ENCODE measurements at places on chromosomes 6 and 20.

DNA sequence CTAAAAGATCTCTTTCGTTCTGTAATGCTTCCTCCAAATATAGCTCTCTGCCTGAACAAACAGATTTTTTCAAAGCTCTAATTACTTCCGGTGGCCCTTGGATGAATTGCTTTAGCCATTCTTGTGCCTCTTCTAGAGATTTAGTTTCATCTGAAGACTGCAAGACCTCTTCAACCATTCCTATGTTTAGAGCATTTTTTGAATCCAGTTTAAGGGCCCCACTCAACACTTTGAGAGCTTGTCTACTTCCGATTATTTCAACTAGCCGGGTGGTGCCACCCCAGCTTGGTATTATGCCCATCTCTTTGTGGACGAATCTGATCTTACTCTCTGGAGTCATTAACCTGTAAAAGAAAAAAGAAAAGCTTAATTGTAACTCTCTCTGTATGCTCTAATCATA is 23.3 kb downstream of the RNF146 start:
- DNase-seq = no peak

GRCh38 chr6:46505693-46506512 is 14.7 kb upstream of the RCAN2 start:
- no peak for DNase-seq

- DNase-seq = no peak
These were observed 104.1 kb downstream of the TCP11 start for GRCh38 chr6:35036828-35037663.

DNA sequence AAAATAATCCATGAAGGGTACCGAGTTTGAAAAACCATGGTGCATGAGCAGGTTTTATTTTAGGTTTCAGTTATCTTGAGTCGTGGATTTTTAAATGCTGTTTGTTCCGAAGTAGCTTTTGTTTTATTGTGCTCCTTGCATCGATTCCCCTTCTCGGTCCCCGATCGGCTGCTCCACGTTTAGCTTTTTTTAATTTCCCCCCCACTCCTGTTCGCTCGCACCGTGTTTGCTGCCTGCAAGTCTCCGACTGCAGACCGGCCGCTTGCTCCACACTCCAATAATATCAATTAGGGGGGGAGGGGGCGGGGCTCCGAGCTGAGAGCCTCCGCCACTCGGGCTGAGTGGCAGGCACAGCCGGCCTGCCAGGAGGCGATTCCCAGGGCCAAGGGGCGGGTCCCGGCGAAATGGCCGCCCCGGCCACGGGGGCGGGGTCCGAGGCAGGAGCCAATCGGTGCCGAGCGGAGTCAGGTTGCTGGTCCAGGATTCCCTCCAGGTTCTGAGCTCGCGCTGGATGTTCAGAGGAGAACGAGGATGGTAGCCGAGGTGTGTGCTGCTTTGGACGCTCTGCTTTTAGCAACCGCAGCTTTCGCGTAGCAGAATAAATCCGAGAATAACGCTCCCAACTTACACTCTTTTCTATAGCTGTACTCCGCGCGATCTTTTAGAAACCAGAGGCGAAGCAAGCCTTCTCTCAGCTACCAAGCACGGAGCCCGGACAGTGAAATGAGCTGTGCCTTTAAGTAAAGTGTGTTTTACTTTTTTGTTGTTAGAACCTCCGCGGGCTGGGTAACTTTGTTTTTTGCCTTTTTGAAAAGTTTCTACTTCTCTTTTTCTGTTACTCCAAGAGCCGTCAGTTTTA is at the start of gene EPHA7:
Gene EPHA7 (minus strand): TSS at position 256 of the 859 bp plus-strand sequence. CDS start 218 bp downstream, at position 38.
- peak; percentile 84 for DNase-seq

GRCh38 chr6:134249239-134249758 is 68.6 kb downstream of the SGK1 start:
- no peak for DNase-seq

DNA sequence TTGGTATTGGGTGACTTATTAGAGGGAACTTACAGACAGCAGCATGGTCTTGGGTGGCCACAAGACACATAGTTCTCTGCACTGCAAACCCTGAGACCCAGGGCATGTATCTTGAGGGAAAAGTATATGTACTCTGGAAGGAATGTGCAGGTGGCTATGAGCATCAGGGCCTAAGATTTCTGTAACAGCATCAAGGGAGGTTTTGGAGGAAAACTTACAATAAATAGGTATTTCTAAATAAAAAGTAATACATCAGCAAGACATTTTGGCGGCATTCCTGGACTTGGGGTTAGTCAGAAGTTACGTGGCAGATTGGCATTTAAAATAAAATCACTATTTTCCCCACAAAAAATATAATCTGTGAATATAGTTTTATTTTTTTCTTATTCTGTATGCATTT is 8.0 kb upstream of the STX7 start:
- no peak for DNase-seq

GRCh38 chr20:57580478-57581201 is 19.7 kb downstream of the PCK1 start:
- DNase-seq = no peak

DNA sequence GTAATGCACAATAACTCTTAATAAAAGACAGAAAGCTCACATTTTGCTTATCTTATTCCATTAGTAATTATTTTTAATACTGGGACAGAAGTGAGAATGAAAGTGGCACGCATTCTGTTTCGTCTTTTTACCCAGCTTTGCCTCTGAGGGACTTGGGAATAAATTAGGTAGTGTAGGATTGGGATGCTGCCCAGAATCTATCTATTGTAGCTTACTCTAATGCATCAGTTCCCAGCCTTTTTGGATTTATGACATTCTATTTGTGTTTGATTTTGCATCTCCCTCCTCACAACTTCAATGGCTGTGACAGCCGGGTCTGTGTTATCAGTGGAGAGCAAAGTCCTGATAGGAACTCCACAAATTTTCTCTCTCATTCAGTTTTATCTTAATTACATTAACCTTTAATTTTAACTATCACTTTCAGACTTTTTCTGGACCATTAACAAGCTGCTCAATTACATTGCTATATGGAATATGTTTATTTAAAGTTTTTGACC is 62.9 kb upstream of the TULP4 start:
- no peak for DNase-seq

GRCh38 chr6:158330016-158330415 is 17.8 kb downstream of the TULP4 start:
- no peak for DNase-seq

DNA sequence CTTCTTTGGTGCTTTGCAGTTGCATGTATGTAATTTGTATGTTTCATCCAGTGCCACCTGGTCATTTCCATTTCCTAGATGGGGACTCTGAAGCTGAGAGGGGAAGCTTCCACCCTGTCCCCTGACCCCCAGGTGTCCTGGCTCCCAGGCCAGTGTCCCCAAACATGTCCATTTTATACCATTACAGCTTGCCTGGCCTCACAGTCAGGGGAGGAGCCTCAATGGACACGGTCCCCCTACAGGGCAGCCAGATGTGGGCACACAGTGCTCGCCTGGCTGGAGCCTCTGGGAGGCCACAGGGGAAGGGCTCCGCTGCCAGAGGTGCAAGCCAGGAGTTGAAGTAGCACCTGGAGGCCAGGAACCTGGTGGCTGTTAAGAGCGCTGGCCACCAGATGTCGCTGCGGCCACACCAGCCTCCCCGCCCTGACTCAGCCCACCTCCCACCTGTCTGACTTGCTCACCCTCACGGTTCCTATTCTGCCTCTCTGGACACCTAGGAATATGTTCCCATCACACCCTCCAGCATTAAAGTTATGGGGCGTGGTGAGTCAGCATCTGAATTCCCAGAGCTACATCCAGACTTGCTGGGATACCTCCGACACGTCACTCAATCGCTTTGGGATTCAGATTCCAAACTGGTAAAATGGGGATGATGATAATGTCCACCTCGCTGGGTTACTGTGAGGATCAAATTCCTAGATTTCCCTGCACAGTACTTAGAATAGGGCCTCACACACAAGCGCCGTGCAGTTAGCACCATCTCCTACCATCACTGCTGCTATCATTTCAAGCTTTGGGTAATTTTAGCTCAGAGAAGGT is 107.4 kb downstream of the SULF2 start:
- DNase-seq = peak; percentile 88

GRCh38 chr6:26234421-26235301 is 130.3 kb upstream of the BTN3A2 start:
- DNase-seq = peak; percentile 69

DNA sequence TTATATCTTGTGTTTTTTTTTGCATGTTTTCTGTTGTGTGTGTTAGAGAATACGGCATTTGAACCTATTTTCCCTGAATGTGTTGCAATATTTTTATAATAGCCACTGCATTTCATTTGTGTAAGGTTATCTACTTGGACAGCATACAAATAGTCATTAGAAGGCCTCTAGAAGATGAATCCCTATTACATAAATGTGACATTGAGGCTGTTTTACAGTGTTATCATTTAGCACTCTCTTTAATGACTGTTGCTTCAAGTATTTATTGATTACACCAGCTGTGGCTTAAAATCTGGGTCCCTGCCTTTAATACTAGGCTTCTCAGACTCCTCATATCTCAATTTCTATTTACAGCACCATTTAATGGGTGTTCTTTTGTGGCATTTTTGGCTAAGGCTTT is 465.8 kb downstream of the FRK start:
- no peak for DNase-seq

DNA sequence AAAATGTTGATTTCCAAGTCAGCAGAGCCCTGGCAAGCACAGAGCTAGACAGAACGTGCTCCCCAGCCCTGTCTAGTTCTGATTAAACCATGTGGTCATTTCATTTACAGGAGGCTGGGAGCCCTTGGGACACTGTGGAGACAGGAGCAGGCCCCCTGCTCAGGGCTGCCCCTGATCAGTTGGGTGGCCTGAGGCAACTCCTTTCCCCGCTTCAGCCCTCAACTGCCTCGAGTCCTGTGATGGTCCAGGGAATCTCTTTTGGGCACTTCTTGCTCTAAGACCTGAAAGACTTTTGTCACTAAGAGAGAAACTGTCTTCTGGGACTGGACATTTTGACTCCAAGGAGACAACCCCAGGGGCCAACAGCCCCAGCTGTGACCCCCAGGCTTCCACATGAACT is 13.5 kb downstream of the DYNLRB1 start:
- no peak for DNase-seq

DNA sequence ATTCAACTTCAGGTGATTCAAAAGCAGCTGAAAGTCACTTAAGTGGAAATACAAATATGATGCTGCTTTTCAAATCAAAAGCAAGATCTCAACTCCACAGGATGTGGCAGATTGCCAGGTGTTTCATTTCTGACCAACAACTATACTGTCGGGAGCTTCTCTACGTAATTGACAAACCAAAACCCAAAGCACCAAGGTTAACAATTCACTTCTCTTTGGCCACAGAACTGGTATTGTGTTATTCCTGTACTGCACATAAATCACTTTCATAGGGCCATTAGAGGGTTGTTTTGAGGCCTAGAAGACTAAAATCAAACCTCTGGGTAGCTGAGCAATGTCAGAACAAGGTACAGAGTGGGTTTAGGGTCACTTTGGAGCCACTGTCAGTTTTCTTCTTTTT is 169.7 kb downstream of the HAO1 start:
- no peak for DNase-seq

DNA sequence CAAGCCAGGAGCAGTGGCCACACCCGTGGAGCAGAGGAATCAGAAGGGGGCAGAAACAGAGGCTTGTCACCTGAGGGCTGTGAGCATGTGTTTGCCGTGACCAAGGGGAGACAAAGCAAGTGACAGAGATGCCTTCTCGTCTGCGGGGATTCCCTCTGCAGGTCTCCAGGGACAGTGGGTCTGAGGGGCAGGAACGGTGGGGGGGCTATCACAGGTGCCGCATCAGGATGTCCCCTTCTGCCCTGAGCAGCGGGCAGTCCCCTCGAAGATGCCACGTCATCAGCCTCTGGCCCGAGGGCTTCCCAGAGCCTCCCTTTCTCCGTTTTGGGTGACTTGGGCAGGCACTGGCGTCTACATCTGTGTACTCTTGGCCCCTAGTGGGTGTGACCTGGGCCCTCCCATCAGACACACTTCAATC is 338.7 kb downstream of the PREX1 start:
- peak; percentile 58 for DNase-seq

- peak; percentile 9 for DNase-seq
These were observed 118.5 kb downstream of the SYCP2 start for GRCh38 chr20:59814840-59815340.

DNA sequence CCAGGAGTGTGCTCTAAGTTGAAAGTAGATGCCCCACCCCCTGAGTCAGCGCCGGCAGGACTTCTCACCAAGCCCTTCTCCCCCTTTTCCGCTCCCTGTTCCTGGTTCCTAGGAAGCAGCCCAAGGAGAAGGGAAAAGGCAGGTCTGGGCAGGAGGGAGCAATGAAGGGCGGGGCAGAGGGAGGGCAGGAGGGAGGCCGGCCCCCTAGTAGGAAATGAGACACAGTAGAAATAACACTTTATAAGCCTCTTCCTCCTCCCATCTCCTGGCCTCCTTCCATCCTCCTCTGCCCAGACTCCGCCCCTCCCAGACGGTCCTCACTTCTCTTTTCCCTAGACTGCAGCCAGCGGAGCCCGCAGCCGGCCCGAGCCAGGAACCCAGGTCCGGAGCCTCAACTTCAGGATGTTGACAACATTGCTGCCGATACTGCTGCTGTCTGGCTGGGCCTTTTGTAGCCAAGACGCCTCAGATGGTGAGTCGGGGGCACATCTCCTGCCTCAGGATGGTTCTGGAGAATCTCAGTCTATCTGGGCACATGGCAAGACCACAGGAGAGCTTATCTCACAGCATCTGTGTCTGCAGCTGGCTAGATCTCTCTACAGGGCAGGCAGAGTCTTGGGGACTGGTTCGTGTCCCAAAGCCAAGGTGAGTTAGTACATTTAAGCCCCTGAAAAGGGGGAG is at the start of gene PROCR:
Gene PROCR (plus strand): TSS at position 320 of the 681 bp plus-strand sequence. CDS start 83 bp downstream, at position 403.
- peak; percentile 63 for DNase-seq

GRCh38 chr6:21870076-21870730 is 276.7 kb downstream of the SOX4 start:
- no peak for DNase-seq

DNA sequence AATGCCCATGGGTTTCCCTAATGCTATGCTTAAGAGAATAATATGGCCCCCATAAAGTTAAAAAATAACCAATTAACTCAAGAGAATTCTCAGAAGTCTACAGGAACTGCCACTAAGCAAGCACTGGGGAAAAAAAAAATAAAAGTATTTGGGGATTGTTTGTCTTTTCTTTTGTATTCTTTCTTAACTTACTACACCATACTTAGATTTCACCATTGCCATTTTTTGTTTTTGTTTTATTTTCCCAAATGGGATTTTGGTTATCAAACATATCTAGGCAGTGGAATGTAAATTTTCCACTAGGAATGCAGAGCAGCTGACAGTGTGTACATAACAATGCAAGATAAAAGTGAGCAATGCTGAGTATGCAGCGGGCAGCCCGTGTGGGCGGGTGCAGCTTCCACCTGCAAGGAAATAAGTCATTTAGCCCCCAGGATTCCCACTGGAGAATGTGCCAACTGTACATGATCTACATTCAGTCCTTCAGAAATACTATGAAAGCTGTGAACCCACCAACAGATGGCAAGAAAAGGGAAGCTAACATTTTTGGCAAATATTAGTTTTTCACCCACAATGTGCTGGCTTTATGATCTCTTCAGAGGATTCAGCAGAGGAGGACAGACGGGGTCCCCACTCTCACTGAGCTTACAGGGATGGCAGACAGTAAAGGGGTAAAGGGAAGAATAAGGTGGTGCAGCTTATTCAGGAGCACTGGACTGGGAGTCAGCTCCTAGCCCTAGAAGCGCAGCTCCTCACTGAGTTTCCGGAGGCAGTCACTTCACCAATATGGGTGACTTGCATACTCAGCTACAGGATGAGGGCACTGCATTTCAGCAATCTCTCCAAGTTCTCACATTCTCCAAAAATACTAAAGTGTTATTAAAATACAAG is 44.4 kb downstream of the DCDC2 start:
- no peak for DNase-seq

Data from GM13976 (cell line).